ENCODE measurements at places on chromosomes 13 and 19.

DNA sequence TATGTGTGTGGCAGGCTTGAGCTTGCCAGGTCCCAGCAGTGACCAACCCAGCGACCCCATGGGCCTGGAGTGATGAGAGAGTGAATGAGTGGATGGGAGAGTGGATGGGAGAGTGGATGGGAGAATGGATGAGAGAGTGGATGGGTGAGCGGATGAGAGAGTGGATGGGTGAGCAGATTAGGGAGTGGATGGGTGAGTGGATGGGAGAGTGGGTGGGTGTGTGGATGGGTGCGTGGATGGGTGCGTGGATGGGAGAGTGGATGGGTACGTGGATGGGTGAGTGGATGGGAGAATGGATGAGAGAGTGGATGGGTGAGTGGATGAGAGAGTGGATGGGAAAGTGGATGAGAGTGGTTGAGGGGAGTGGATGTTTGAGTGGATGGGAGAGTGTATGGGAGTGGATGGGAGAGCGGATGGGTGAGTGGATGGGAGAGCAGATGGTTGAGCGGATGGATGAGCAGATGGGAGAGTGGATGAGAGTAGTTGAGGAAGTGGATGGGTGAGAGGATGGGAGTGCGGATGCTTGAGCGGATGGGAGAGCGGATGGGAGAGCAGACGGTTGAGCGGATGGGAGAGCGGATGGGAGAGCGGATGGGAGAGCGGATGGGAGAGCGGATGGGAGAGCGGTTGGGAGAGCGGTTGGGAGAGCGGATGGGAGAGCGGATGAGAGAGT is 10.3 kb upstream of the TEKTIP1 start:
- no peak overlapping the region for H3K27ac ChIP-seq
- H3K4me1 ChIP-seq, result no peaks in the 10 kb centered on the region
- H3K4me3 ChIP-seq, result no peak overlapping the region
- DNase-seq, result no peak
- H3K27me3 ChIP-seq, result no peaks in the 10 kb centered on the region

- H3K27me3 ChIP-seq, result no peaks in the 10 kb centered on the region
- H3K27ac ChIP-seq, result peak overlapping the region; percentile 99
- peaks cover 47% of the 10 kb centered on the region for H3K4me1 ChIP-seq
- H3K36me3 ChIP-seq, result peaks cover 51% of the 10 kb centered on the region
- DNase-seq, result peak; percentile 79
Observed at GRCh38 chr19:44846455-44847143, 502 bp downstream of the NECTIN2 start.

DNA sequence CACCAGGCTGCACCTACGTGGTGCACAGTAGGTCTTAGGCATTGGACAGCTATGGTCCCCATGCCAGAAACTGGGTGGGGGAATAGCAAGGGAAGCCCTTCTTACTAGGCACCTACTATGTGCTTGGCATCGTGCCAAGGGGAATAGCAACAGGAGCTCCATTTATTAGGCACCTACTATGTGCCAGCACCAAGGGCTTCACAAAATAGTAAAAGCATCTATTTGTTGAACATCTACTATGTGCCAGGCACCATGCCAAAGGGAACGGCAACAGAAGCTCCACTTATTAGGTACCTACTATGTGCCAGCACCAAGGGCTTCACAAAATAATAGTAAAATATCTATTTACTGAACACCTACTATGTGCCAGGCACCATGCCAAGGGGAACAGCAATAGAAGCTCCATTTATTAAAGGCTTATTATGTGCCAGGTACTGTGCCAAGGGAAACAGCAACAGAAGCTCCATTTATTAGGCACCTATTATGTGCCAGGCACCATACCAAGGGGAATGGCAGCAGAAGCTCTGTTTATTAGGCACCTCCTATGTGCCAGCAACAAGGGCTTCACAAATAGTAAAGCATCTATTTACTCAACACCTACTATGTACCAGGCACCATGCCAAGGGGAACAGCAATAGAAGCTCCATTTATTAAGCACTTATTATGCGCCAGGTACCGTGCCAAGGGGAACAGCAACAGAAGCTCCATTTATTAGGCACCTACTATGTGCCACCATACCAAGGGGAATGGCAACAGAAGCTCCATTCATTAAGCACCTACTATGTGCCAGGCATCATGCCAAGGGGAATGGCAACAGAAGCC is 108.5 kb downstream of the PTPRS start:
- H3K4me3 ChIP-seq, result no peak overlapping the region
- no peaks in the 10 kb centered on the region for H3K27me3 ChIP-seq
- H3K27ac ChIP-seq, result no peak overlapping the region
- no peaks in the 10 kb centered on the region for H3K4me1 ChIP-seq

DNA sequence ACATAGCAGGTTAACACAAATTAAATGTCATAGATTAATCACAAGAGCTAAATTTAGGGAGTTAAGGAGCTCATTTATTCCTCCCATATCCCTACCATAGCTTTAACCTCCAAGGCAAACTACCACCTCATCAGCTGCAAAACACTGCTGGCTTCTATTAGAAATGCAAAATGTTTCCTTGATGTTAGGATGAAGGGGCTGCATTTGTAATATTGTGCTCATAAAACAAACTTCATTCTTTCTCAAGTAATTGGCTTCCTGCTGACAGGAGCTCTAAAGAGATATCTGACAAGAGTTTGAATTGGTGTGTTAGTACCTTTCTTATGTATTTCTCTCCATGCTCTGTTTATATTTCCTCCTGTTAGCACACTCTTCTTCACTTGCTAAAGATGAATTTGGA is 152.1 kb downstream of the OLFM4 start:
- H3K27ac ChIP-seq, result no peak overlapping the region
- H3K4me3 ChIP-seq, result no peak overlapping the region
- no peaks in the 10 kb centered on the region for H3K4me1 ChIP-seq
